ENCODE measurements at places on chromosomes 4 and X.

- no peak for DNase-seq
Measured at GRCh38 chr4:23388699-23389395, 501.0 kb downstream of the PPARGC1A start.

- DNase-seq: no peak
Measured at GRCh38 chr4:79682161-79682560, 274.1 kb upstream of the GK2 start.

GRCh38 chr4:186624951-186625350 is 69.6 kb upstream of the MTNR1A start:
- DNase-seq: no peak

DNA sequence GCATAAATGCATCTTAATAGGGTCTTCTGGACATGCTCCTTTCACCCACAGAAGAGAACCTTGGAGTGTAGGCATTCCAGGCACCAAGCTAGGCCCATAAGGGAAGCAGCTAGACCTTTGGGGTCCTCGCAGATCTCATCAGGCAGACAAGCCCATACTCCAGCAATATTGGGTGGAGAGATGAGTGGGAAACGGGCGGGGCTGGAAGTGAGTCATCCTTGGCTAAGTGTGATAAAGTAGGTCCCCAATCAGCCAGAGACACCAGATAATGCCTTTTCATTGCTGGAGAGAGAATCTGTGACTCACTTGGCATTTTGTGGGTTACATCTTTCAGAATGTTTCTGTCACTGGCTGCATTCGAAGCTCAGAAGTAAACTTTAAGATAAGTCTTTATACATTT is 133.3 kb upstream of the MBNL3 start:
- no peak for DNase-seq

DNA sequence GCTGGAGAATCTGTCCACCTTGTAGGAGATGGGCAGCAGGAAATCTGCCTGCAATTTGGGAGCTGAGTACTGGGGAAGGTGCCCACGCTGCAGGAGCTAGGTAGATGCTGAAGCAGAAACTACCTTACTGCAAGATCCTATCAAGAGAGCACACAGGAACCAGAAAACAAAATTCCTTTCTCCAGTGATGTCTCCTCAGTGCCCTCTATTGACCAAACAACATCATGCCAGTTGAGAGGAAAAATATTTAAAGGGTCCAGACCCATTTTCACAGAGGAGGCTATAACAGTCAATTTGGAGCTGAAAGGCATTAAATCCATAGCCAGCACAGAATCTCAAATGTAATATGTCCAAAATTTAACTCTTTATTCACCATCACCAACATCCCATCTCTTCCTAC is 406.8 kb downstream of the SLITRK2 start:
- DNase-seq: no peak

All from anterior cingulate cortex (tissue), 58 donors.